ENCODE measurements at places on chromosomes 2 and 18.

GRCh38 chr18:13604786-13605185 lies 121.6 kb downstream of the FAM210A start:
- no peak for DNase-seq

GRCh38 chr2:211089127-211089526 lies 532.7 kb downstream of the CPS1 start:
- no peak for DNase-seq

GRCh38 chr2:226496273-226496550 lies 303.4 kb downstream of the IRS1 start:
- no peak for DNase-seq

DNA sequence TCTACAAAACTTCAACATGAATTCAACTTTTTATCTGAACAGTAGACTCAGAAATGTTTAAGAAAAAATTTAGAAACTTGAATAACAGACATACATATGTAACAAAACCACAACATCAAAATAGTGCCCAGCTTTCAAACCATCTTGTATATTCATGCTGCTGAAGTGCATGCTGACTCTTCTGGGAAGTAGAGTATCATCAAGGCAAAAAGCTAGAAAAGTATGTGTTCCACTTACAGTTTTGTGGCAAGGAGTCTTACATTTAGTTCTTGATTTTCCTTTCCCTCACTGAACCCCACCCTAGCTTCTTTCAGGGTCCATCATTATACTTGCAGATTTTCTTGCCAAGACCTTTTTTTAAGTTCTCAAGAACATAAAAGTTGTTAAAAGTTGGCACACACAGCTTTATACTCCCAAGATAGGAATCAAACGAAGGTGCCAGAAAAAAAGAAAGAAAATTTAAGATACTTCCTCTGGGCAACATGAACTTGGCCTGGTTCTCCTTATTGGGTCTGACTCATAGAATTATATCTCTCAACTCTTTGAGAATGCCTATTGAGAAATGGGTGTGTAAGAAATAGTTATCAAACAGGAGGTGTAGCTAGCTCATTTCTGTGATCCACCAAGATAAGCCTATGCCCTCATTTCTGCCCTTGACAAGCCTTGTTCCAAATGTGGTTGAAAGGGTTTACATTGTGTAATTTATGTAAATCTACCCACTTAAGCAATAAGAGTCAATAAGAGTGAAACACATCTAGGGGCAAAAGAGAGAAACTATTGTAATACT lies 667.6 kb upstream of the ACVR2A start:
- DNase-seq, result no peak

GRCh38 chr18:67483237-67483636 lies 33.3 kb downstream of the DSEL start:
- no peak for DNase-seq

DNA sequence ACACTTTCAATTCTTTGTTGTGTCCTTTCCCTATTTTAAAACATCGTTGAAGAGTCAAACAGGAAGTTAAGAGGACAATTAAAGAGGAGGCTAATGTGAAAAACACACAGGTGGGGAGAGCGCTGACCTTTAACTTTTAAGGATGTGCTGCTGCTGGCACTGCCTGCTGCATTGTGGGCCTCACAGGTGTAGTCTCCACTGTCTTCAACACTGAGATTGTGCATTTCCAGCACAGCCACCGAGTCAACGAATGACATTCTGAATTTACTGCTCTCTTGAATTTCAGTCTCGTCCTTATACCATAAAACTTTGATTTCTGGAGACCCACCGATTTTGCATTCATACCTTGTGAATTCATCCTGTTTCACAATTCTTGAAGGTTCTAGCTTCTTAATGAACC lies 91.9 kb downstream of the TTN start:
- no peak for DNase-seq

- DNase-seq, result no peak
These were observed 62.0 kb downstream of the SMAD7 start for GRCh38 chr18:48888773-48889080.

- no peak for DNase-seq
These were observed 28.7 kb upstream of the KLF11 start for GRCh38 chr2:10014418-10015190.

- no peak for DNase-seq
These were observed 185.6 kb downstream of the CTIF start for GRCh38 chr18:48724442-48724841.

DNA sequence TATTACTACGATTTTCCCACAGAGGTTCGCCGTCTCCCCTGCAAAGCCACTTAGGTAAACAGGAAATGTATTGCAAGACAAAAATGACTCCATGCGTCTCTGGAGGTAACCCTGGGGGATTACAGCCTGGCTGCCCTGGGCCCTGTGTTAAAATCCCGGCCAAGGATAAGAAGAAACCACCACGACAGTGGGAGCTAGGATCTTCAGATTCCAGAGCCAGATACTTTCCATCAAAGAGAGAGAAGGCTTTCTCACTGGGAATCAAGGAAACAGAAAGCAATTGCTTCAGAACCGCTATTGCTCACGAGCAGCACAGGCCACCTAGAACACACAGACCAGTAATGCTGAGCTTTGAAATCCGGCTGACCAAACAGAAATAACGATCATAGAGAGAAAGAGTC lies 97.9 kb upstream of the ZNF516 start:
- DNase-seq, result no peak

DNA sequence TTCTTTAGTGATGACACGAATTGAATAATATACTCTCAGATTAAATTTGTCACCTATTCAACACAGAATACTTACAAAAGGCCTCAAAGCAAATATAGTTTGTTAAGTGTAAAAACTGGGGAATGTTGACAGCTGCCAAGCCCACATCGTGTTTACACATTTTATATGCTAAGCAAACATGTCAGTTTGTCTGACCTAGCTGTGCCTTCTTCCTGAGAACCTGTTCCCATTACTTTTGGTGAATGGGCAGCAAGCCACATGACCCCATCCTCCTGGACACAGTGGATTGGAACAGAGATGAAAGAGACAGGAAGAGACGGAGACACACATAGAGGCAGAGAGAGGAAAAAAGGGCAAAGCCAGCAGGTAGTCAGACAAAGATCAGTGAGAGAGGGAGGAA lies 22.9 kb upstream of the CUL3 start:
- DNase-seq, result no peak

DNA sequence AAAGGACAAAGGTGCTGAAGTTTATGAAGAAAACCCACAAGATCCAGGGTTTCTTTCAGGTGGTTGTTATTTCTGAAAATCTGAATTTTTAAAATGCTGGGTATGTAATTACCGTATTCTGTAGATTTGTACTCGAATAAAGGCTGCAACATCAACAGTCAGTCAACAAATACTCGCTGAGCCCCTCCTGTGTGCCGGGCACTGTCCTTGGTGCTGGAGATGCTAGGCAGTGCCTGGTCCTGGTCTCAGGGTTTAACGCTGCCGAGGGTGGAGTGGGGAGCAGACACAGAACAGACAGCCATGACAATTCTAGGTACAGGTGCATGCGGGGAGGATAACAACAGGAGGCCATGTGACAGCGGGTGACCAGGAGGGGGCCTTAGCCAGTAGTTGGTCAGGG lies 27.2 kb upstream of the PDIA6 start:
- DNase-seq, result no peak

DNA sequence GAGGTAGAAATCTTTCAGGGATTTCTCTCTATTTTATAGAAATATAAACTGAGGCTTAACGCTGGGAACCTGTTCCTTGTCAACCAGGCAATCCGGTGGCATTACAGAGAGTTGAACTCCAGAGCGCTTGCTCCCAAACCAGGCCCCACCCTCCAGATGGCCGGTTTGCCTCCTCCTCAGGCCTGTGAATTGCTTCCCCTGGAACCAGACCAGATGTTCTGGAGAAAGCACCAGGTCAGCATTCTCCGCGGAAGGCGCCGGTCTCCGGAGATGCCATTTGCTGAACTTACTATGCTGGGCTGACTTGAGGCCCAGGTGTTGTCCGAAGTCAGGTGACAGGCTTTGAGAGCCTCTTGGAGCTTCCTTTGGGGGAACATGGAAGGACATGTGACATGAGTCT lies 17.2 kb downstream of the TNP1 start:
- DNase-seq, result no peak

GRCh38 chr2:152376385-152376784 lies 41.4 kb downstream of the FMNL2 start:
- no peak for DNase-seq

DNA sequence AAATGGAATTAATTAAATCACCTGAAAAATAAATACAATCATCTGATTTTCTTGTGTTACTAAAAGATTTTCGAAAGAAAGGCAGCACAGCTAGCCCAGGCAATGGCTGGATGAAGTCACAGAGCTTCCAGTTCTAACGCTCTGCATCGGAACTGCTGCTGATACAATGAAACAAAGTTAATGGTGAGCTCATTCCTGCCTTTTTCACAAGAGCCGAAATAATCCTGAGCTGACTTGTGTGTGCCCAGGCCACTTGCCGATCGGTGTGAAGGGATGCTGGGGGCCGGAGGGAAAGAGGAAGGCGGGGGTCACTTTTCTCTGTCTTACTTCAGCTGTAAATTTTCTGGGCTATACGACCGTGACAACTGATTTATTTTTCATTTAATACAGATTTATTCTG lies 149.5 kb downstream of the INO80D start:
- no peak for DNase-seq

DNA sequence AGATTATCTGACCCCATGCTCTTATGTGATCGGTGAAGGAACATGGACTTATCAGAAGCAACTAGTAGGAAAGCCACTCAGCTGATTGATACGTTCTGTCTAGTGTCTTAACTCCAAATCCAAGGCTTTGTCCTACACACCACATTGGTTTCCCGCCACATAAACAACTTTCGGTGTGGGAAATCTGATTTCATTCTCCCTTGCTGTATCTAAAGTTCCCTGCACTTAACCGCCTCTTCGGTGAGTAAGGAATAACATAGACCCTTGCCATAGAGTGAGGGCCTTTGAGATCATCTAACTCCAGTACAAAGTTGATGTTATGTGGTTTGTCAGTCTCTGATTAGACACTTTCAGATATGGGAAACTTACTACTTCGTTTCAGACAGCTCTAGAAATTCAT lies 538.2 kb upstream of the TNP1 start:
- no peak for DNase-seq

GRCh38 chr2:118639371-118639770 lies 208.1 kb downstream of the EN1 start:
- no peak for DNase-seq

DNA sequence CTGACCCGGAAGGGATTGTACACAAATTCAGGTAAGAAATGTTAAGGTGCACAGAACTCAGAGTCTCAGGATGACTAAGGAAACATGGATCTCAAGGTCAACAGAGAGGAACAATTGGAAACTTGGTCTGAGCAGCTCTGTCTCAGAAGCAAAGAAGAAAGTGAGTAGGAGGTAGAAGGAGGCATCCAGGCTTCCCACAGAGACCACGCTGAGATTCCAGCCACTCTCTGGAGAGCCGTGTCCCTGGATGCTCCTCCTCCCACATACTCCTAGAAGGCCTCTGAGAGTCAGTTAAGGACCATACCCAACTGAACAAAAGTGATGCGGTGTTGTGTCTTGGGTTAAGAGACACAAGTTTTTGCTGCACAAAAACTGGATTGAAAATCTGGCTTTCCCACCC lies 8.6 kb upstream of the PLB1 start:
- DNase-seq, result no peak

DNA sequence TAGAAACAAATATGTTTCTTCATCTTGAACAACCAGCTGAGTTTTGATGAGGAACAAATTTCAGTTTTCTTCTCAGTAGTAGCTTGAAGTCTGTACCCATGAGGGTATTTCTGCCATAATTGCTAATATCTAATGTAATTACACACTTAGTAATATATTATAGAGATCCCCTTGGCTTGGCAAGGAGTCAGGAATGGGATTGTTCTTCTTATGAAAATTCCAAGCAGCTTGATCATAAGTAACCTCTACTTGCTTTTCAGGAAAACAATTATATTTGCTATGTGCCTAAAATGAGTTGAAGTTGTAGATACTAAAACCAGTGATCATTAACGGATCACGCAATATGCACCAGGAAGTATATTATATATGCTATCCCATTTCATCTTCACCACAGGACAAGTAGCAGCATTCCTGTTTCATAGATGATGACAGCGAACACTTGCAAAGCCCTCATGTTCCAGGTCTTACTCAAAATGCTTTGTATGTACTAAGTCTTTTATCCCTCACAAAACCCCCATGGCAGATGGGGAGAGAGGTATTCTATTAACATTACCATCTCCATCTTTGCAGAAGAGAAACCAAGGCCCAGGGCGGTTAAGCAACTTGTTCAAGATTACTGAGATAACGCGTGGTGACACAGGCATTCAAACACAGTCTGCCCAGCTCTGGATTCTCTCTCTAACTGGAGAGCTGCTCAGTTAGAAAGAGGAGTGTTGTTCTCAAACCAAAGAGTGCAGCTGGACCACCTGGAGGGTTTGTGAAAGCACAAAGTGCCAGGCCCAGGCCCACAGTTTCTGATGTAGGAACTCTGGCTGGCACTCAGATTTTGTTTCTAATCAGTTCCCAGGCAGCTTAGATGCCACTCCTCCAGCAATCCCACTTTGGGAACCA lies 21.8 kb upstream of the RGPD4 start:
- no peak for DNase-seq

- no peak for DNase-seq
These were observed 206.1 kb downstream of the FAM210A start for GRCh38 chr18:13520306-13520705.

- DNase-seq, result no peak
These were observed 71.5 kb downstream of the NYAP2 start for GRCh38 chr2:225471039-225471438.

DNA sequence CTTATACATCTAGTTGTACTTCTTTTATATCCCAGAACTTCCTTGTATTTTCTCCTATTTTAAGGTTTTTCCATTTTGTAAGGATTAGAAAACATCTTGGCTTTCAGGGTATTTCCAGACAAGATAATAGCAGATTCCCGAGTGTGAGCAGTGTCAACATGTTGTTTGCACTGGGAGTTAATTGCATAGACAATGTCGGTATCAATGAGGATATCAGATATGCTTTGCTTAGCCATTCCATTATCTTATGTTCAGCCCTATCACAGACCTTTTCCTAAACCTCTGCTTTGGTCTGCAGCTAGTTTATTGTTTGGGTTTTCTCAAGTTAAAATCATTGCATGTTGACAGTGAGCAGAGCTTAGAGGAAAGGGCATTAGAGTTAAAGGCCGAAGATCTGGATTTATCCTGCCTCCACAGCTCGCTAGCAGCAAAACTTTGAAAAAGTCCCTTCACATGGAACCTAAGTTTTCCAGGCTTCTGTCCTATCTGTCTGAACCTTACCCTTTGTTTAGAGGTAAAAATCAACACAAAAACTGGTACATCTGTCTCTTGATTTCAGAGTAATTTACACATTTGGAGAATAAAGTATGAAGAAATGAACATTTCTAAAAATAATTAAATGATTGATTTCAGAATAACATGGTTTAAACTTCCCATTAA lies 355.4 kb downstream of the KIAA1328 start:
- no peak for DNase-seq

- peak; percentile 42 for DNase-seq
These were observed 887.9 kb downstream of the NRXN1 start for GRCh38 chr2:50143822-50144575.

All from cerebellar nuclear complex (tissue), 1 donor.